ENCODE measurements at places on chromosomes 7 and 10.

DNA sequence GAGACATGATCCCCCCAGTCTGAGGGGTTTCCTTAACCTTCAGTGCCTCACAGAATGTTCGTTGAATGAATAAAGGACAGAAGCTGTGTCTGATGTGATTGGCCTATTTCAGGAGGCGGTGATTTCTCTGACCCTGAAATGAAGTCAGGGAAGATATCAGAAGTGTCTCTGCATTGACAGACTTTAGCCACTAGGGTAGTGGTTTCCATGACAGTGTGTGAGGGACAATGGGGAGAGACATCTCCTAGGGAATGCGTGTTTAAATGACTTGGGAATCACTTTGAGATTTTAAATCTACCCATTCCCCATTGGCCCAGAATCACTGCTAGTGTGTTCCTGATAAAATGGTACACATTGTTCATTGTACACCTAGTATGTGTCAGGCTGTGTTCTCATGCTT, 132.0 kb downstream of the CFAP58 start:
- no peak for DNase-seq

DNA sequence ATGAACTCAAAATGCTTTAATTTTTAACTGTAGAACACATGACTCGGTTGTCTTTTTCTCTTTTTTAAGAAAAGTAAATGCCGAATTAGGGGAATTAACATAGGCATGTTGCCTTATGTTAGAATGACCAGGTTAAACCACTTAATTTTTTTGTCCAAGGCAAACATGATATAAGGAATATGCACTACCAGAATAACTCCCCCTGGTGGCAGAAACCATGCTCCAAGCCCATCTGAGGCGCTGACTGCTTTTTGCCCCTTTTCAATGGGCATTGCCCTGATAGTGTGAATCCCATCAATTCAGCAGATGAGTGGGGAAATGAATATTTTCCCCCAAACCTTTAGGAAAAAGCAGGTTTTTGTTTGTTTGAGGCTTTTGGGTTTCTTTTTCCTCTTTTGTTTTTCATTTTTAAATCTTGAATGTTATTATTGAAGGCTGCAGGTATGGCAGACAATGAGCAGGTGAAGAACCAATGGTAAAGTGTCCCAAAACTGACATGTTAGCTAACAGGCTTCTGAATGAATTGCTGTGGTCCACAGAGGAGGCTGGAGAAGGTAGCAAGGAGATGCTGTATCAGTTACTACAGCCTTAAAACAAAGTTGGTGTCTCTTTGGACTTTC, 284.3 kb downstream of the SORCS3 start:
- no peak for DNase-seq

DNA sequence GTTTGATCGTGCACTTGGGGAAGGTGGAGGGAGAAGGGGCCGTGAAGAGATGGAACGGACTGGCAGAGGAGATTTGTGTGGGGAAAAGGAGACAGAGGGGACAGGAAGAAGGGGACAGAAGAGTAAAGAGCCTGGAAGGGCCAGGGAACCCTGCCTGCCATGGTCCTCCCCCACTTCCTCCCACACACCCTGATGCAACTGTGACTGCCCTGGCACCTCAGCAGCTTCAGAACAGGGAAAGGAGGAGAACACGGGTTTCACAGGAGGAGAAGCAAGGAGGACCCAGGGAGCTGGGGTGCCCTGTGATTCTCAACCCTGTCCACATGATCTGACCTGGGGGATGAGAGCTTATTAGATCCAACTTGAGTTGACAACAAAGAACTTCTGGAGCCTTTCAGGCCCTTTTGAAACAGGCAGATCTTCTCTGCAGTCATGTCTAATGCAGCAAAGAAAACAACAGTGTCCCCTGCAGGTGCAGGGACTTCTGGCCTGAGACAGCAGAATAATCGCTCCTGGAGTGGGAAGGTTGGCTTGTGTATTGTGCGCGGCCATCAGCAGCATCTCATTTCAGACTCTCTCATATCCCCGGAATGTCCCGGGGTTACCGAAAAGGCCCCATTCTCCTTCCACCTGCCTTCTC, 421.6 kb downstream of the PAXIP1 start:
- DNase-seq, result no peak

GRCh38 chr10:110286841-110287240, 17.9 kb downstream of the SMNDC1 start:
- DNase-seq, result no peak

GRCh38 chr10:71693377-71693776, 26.2 kb downstream of the C10orf105 start:
- DNase-seq, result no peak

- DNase-seq, result no peak
Measured at GRCh38 chr10:71736570-71736952, 17.0 kb upstream of the C10orf105 start.

DNA sequence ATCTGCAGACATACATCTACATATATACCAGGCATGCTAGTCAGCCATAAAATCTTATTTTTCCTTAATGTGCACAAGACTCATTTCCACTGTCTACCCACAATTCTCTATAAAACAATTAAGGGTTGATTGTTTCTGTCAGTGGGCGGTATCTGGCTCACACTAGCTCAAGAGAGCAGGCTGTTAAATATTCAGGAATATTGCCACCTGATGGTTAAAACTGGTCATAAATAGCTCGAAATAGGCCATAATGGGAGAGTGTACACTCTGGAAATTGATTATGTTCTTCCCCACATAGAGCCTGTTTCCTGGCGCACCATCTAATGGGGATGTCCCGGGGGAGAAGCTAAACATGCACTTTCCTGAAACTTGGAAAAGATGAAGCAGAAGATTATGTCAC, 620.6 kb upstream of the ANKRD30A start:
- no peak for DNase-seq

GRCh38 chr7:130216025-130216424, 8.4 kb downstream of the SSMEM1 start:
- DNase-seq, result no peak

GRCh38 chr10:77973276-77973675, 46.7 kb upstream of the DLG5 start:
- no peak for DNase-seq

DNA sequence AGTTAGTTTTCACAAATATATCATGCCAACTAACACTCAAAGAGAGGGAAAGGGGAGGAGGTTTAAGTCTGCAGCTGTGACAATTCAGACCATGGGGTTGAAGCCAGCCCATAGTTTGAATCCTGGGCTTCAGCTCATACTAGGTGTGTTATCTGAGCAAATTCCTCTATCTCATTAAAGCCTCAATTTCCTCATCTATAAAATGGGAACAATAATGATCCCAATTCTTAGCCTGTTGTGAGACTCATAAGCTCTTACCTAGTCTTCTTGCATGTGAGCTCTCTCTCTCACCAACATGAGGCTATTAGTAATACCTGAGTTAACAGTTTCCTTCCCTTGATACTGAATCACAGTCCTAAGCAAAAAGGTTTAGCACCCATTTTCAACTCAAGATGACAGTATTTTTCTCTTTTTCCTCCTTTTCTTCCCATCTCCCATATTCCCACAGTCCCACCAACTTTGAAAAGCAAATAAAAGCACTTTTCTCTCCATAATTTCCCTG, 49.8 kb downstream of the NUDCD3 start:
- no peak for DNase-seq

GRCh38 chr10:29702273-29703164, 67.7 kb upstream of the SVIL start:
- DNase-seq, result no peak

GRCh38 chr10:67819768-67820204, 18.2 kb downstream of the DNAJC12 start:
- DNase-seq, result no peak

DNA sequence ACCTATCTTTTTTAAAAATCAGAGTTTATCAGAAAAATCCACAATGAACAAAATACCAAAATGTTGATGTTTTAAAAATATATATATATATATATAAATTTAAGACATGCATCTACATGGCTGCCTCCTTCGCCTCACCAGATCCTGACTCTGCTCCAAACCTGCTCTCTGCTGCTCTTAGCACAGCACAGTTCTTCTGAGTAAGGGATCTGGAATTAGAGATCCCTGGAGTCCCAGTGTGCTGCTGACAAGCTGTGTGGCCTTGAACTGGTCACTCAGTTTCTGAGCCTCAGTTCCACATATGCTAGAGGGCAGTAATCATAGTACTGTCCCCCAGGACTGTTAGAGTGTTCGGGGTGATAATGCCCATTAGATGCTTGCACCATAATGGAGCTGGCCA, 53.1 kb upstream of the AQP1 start:
- no peak for DNase-seq

- no peak for DNase-seq
Measured at GRCh38 chr10:51342381-51342780, 268.1 kb downstream of the PRKG1 start.

- no peak for DNase-seq
Measured at GRCh38 chr7:13055732-13056368, 368.4 kb downstream of the ARL4A start.

DNA sequence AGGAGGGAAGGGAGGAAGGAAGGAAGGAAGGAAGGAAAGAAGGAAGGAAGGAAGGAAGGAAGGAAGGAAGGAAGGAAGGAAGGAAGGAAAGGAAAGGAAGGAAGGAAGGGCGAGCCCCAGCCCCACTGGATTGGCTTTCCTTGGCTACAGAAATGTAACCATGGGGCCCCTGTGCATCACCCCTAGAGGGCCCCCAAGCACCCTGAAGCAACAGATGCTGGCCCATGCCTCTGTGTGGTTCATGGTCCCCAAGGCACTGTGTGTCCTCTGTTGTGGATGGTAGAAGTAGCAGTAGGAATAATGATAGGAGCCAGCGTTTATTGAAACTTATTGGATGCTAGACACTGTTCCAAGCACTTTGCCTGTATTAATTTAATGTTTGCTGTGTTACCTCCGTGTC, 116.6 kb upstream of the MACROH2A2 start:
- no peak for DNase-seq

- no peak for DNase-seq
Measured at GRCh38 chr10:29957907-29958331, 101.5 kb downstream of the JCAD start.

DNA sequence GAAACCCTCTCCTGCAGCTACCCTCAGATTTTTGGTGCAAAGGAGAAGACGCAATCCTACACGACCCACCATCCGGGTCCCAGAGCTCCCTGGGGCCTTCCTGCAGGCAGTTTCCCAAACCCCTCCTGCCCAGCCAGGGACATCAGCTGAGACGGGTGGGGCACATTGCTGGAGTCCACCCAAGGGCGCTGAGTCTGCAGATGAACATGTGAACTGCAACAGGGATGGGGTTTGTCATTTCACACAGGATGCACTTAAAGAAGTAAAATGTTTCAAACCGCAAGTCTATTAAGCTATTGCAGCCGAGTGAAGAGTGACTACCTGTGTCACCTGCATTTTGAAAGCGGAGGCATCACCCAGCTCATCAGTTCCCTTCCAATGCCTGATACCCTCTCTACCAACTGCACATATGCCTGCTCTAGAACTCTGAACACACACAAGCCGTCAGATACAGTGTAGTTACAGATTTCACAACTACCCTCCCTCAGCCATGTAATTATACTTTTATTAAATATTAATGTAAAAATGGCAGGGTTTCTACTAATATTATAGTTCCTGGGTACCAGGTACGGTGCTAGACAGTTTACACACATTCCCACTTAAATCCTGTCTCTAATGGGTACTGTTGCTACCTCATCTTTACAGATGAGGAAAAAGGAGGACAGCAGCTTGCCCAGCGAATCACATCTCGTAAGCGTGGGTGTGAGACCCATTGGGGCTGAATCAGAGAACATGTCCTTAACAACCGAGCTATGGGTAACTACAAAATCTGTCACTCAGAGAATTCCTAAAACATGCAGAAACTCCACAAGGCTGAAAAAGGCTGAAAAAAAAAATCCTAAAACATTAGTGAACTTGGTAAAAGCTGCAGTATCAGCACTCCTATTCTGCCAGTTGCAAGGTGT, 71.2 kb downstream of the GRB10 start:
- no peak for DNase-seq

DNA sequence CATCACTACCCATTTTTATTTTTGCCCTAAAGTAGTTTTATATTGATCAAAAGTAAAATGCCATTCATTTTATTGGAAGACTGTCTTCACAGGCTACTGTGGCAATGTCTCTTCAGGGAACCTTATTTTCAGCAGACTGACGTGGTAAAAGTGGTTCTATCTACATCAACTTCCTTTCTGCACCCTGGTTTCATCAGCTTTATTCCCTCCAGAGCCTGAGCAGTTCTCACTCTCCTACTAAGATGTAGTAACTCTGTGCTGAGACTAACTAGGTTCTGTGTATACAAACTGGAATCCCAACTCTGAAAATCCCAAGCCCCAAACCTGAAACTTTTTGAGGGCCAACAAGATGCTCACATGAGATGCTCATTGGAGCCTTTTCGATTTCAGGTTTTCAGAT, 155.3 kb downstream of the SFMBT2 start:
- no peak for DNase-seq

GRCh38 chr7:35657125-35657524, 37.8 kb downstream of the HERPUD2 start:
- DNase-seq, result no peak

- no peak for DNase-seq
Measured at GRCh38 chr10:48551861-48552591, 52.8 kb downstream of the ARHGAP22 start.

GRCh38 chr7:33698692-33699128, 206.6 kb upstream of the BMPER start:
- DNase-seq, result no peak

DNA sequence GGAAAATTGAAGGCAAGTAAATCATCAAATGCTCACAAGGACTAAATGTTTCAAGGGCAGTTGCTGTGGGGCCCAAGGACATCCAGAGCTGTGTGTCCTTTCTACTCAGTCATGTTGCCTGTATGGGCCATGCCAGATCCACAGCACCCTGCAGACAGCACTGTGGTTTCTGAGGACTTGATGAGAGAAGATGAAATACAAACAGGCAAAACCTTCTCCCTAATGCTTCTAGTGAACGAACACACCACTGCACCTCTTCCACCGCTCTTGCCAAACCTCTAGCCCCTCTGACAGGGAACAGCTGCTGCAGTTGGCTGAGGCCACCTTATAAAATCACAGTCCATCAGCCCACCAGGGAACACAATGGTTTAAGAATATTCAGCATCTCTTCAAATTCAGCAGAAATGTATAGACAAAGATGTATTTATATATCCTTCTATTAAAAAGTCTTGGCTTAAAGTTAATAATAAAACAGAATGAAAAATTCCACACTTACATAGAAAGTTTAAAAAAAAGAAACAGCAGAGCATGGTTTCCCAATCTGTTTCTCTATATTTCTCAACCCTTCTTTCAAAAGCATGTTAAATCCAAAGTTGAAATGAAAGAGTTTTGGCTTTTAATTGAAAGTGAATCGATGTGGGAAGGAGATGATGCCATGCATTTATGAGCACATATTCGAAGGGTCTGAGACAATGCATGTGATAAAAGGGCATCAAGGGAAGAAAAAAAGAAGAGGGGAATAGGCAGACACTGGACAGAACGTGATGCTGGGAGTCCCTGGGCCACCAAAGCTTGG, 14.0 kb downstream of the CYP3A7 start:
- DNase-seq, result no peak

Data from GM06990 (cell line).